ENCODE measurements at places on chromosomes 2 and 18.

DNA sequence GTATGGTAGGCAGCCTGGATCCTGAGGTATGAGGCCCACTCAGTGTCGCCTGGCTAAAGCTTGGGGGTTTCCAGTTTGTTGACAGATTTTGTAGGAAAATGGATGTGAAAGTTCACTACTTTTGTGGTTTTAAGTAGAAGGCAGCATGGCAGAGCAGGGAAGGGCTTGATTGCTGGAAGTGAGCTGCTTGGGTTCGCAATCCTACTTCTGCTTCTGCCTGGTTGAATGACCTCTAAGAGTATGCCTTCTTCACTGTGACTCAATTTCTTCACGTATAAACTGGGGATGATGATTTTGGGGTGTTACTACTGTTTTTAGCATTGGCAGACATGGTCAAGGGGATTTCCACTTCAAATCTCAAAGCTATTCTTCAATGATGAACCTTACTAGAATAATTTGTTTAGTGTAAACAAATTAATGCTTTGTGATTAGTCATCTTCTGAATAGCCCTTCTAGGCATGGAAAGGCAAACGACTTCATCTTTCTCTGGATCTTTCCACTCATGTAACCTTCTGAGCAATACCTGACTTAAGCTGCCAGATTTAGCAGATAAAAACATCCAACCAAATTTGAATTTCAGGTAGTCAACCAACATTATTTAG is 13.2 kb downstream of the BMP10 start:
- no peak for DNase-seq

DNA sequence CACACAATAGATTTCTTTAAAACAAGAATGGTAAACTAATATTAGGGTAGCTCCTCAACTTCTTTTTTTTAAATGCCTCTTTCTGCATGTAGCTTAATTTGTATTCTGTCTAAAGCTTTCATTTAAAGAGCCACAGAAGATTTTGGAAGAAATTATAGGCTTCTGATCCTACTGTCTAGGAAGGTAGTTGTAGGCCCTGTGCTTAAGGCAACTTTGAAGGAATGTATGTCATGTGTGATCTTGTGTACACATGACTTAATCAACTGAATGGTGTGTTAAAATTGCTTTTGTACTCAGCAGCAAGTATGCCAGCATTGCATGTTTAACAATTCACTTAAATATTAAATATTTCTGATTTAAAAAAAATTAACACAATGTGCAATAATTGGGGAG is 51.5 kb upstream of the LYPD6 start:
- no peak for DNase-seq

DNA sequence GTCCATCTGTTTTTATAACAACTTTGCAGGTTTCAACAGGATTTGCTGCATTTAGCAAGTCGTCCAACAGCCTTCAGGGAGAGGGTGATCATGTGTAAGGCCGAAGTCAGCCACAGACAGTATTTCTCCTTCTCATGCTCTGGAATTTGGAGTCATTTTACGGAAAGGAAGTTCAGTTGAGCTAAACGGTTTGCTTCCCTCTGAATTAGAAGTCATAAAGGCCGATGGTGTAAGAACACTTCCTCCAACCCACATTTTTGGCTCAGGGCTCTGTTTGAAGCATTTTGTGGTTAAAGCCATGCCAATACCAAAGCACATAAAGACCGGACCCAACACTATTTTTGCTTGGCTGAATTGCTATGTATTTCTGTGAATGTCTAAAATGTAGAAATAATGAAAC is 129.5 kb downstream of the TMEM182 start:
- DNase-seq, result no peak

GRCh38 chr18:58379443-58379842 is 249.4 kb downstream of the ALPK2 start:
- DNase-seq, result no peak

GRCh38 chr2:144505245-144505831 is 14.6 kb downstream of the ZEB2 start:
- no peak for DNase-seq

Data from activated CD8-positive, alpha-beta memory T cell treated with anti-CD3 and anti-CD28 coated beads for 1 hour (primary cell).